ENCODE measurements at places on chromosomes 6 and 20.

- no peak for DNase-seq
Observed at GRCh38 chr20:8990770-8991169, 78.1 kb upstream of the PLCB4 start.

DNA sequence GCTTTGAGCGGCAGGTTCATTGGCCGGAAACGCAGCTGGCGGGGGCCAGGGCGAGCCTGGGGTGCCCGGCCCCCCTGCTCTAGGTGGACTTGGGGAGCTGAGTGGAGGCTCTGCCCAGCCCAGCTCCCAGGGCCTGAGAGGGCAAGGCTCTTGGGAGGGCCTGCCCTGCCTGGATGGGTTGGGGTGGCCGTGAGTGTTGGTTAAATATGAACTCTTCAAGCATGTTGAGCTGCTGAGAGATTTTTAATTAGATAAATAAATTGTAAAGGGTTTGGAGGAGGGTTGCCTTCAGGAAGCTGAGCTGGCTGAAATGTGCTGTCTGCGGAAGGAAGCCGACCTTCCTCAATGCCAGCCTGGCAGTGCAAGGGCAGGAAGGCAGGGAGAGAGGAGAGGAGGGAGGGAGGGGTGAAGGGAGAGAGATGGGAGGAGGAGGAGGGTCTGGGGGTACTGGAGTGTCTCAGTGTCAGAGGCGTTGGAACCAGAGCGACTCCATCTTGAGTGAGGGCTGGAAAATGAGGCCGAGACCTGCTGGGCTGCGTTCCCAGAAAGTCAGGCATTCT is 39.4 kb upstream of the PMEPA1 start:
- DNase-seq = no peak

- DNase-seq = no peak
Observed at GRCh38 chr20:48295445-48295903, 510.2 kb upstream of the SULF2 start.

DNA sequence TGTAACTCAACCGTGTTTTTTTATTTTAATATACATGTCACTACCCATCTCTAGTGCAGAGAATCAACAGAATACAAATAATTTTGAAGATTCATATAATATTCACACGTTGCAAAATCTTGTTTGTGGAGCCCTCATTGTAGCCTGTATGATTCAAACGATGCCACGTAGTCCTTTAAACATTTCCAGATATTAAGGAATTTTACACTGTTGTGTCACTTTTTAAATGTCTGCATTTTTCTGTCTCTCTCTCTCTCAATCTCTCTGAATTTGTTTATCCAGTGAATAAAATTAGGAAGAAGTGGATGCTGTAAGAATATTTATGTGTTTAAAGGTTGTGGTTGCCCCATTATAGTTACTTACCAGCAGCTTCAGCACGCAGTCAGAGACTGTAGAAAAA is 262.0 kb downstream of the PAX1 start:
- no peak for DNase-seq

DNA sequence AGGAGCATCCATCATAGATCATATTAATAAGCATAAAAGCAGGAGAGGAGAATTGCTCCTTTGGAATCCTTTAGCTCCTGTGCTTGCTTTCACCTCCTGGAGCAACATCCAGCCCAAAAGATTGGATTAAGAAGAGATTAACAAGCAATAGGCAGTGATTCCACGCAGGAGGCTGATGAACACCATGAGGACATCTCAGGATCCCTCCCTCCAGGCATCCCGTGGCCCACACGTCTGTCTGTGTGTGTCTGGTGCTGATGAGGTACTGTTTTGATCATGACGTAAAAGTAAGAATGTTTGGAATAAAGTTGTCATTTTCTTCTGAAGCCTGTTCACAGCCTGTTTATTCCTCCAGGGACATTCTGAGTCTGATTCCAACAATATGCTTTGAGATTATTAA is 185.5 kb upstream of the MYLIP start:
- no peak for DNase-seq

- no peak for DNase-seq
Observed at GRCh38 chr6:140101818-140102217, 727.4 kb upstream of the CITED2 start.

DNA sequence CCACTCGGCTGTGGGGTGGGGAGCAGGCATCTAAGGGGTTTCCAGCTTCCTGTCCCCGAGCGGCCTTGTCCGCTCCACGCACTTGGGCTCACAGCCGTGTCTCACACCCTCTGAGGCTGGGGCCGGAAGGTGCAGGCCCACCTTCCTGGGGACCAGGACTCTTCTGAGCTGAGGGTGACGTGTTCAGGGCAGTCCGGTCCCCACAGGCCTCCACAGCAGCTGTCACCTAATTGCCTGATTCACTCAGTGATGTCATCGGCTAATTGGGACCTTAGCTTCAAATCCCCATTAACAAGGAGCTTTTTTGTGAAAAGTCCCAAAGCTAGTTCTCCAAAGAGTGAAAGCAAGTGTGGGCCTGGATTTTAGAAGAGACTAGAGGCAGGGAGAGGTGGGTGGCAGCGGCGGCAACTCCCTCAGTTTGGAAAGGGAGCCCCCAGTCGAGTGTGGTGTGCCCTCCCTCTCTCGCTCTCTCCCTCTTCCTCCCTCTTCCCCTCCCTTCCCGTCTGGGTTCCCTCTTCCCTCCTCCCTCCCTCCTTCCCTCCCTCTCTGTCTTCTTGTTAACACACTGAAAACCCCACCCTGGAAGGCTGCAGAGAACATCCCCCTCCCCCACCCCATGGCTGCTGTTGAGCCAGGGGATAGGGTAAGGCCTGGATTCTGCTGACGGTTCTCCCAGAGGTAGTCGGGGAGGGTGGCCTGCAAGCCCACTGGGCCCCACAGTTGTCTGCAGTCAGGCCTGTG is 39.0 kb downstream of the MYT1 start:
- DNase-seq = no peak

- DNase-seq = no peak
Observed at GRCh38 chr6:169183233-169183632, 70.4 kb downstream of the THBS2 start.

- DNase-seq = no peak
Observed at GRCh38 chr6:33620158-33620855, 815 bp upstream of the ITPR3 start.

GRCh38 chr6:13557841-13558240 is 16.6 kb upstream of the SIRT5 start:
- DNase-seq = no peak

DNA sequence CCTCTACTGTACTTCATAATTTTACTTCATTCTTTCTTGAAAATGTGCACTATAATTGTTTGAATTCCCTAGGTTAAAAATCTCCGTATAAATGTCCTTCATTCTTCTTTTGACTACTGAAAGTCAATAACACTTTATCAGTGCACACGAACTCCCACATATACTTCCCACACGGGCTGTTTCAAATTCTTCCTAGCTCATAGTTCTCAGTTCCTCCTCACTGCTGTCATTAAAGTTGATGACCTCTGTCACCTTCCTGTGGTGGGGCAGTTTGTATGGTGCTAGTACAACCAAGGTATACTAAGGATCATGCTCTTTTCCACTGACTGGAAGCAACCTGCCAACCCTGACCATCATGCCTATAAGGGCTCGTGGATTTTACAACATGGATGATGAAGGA is 40.0 kb upstream of the CD2AP start:
- DNase-seq = no peak

DNA sequence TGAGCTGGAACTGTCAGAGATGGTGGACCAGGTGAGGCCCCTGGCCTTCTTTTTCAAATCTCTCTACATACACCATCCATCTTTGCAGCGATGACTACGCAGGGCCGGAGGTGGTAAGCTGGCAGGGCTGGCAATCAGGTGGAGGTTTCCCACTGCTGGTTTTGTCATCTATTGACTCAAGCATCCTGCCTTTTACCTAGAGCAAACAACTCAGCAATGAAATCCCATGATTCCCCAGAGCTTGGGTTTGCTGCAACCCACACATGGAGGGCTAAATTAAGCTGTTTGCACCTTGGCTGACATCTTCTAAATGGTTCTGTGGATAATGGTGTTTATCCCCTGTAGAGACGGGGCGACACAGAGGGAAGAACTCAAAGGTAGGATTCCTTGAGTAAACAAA is 170.2 kb downstream of the SCP2D1 start:
- DNase-seq = no peak

DNA sequence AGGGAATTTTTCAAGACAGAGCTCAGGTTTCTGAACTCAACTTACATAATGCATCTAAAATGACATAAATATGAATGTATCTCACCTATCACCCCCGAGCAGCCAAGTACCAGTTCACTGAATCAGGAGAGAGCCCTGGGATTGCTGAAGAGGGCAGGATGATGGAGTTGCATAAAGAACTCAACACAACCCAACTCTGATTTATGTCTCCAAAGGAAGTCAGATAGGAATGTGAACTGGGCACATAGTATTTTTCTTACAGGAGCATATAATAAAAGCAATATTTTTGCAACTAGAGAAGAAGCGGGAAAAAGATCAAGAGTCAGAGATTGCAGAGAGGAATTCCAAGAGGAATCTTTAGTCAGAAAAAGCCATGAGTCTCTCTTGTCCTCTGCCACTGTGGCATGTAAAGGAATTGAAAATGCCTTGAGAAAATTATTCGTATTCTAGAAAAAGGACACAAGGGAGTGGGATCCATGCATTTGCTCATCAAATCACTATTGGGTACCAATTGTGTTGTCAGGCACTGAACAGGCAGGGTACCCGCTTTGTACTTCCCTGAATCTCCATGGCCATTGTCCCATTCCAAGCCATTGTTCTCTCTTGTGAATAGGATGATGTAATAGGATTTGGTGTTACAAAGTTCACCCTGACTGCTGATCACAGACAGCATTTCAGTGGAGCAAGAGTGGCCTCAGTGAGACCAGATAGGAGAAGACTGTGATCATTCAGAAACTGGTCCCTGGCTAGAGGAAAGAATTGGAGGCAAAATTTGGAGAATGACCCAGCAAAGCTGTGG is 16.3 kb downstream of the RIN2 start:
- DNase-seq = no peak

- no peak for DNase-seq
Observed at GRCh38 chr20:50328996-50329898, 138.6 kb downstream of the CEBPB start.

- no peak for DNase-seq
Observed at GRCh38 chr6:47254906-47255305, 54.8 kb downstream of the TNFRSF21 start.

GRCh38 chr6:126824226-126824625 is 294.2 kb upstream of the RSPO3 start:
- no peak for DNase-seq

GRCh38 chr6:114068771-114069170 is 97.8 kb upstream of the HDAC2 start:
- no peak for DNase-seq

GRCh38 chr6:110688661-110689268 is 126.5 kb downstream of the CDK19 start:
- DNase-seq = no peak

- DNase-seq = no peak
Observed at GRCh38 chr20:57448764-57449354, 57.7 kb downstream of the RBM38 start.

Measured in stimulated activated CD8-positive, alpha-beta memory T cell treated with anti-CD3 and anti-CD28 coated beads, Interleukin-4, amount 100 ng/mL, for 1 hour (primary cell).